ENCODE measurements at places on chromosomes 16 and 17.

- H3K36me3 ChIP-seq, result no peaks in the 10 kb centered on the region
- H3K4me3 ChIP-seq, result no peak overlapping the region
- DNase-seq, result no peak
- H3K27ac ChIP-seq, result no peak overlapping the region
Measured at GRCh38 chr17:5683241-5683640, 98.9 kb upstream of the NLRP1 start.

- H3K27me3 ChIP-seq, result no peaks in the 10 kb centered on the region
- H3K4me3 ChIP-seq, result peak overlapping the region; percentile 39
- no peaks in the 10 kb centered on the region for H3K36me3 ChIP-seq
Measured at GRCh38 chr17:44775838-44776621, 17.2 kb downstream of the ADAM11 start.

DNA sequence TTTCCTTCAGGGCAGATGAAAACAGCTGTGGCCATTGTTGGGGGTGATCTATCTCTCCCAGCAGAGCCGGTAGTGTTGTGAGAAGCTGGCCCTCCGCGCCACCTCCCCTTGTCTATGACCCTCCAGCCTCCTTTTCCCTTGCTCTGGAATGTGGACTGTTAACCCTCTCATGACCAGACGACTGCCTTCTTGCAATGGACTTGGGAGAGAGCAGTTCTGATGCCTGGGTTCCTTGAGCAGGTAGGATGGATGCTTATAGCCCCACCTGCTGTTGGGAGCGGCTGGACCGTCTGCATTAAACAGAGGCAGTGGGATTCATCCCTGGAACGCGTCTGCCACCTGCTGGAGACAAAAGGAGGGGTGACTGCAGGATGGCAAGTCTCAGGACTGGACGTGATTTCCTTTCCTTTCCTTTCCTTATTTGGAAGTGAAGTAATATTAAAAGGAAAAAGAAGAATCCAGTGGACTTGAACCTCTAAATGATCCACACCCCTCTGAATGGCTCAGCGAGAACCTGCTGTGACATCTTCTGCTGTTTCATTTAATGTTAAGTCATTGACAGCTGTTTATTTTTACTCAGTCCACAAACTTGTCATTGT is 1.8 kb upstream of the SOST start:
- H3K27ac ChIP-seq, result no peak overlapping the region
- H3K27me3 ChIP-seq, result no peaks in the 10 kb centered on the region
- no peaks in the 10 kb centered on the region for H3K36me3 ChIP-seq
- peaks cover 2% of the 10 kb centered on the region for H3K4me1 ChIP-seq

GRCh38 chr17:66227212-66228045 is 1.8 kb downstream of the APOH start:
- no peaks in the 10 kb centered on the region for H3K4me1 ChIP-seq
- no peak overlapping the region for H3K27ac ChIP-seq
- H3K36me3 ChIP-seq, result no peaks in the 10 kb centered on the region
- H3K4me3 ChIP-seq, result no peak overlapping the region
- DNase-seq, result no peak

GRCh38 chr16:8958344-8959167 is 5.2 kb downstream of the USP7 start:
- no peak overlapping the region for H3K4me3 ChIP-seq
- H3K36me3 ChIP-seq, result no peaks in the 10 kb centered on the region
- peaks cover 41% of the 10 kb centered on the region for H3K4me1 ChIP-seq
- no peak overlapping the region for H3K27ac ChIP-seq

Measured in ovary (tissue), 10 donors.